ENCODE measurements at places on chromosomes 16 and 17.

GRCh38 chr17:70171159-70171558, 1.8 kb downstream of the KCNJ2 start:
- DNase-seq = no peak

DNA sequence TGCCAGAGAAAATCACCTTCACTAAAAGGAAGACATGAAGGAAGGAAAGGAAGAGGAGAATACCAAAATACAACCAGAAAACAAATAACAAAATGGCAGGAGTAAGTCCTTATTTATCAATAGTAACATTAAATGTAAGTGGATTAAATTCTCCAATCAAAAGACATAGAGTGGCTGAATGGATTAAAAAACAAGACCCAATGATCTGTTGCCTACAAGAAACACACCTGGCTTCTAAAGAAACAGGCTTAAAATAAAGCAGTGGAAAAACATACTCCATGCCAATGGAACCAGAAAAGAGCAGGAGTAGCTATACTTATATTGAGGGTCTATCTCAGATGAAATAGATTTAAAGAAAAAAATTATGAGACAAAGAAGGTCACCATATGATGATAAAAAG, 86.4 kb upstream of the METRNL start:
- no peak for DNase-seq

GRCh38 chr17:1737531-1738291, 5.0 kb upstream of the SERPINF2 start:
- no peak for DNase-seq

GRCh38 chr17:40800381-40800780, 622 bp upstream of the KRT28 start:
- no peak for DNase-seq

GRCh38 chr17:14793237-14793636, 471.9 kb downstream of the PMP22 start:
- no peak for DNase-seq

- no peak for DNase-seq
These were observed 33.7 kb upstream of the MFSD6L start for GRCh38 chr17:8832711-8833352.

DNA sequence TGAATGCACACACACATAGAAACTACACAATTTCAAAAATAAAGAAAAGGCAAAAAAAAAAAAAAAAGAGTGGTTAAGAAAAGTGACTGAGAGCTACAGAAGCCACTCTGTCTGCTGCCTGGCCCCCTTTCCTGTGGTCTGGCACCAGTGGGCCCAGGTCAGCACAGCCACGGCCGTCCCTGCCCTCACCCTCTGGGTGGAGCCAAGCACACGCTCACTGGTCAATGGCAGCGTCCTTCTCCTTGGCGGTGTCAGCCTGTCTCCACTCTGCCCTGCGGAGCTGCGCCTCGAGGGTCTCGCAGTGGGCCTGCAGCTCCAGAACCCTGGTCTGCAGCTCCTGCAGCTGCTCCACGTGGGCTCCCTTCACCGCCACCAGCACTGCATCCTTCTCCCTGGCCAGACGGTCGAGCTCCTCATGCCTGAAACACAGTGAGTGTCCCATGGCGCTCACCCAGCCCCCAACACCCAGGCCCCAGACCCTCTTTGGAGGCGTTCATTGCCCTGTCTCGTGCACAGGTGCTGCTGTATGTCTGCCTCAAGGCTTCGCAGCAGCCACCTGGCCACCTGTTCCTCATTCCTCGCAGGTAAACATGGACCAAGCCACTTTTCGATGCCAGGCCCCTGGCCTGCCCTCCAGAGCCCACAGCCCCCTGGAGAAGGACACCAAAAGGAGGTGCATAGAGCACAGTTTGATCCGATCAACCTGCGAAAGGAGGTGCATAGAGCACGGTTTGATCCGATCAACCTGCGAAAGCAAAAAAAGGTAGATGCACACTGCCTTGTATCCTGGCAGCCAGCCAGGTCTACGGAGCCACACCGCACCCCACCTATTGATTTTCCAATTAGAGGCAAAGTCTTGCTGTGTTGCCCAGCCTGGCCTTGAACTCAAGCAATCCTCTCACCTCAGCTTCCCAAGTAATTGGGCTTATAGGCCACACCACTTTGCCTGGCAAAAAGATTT, 24.4 kb downstream of the CCDC57 start:
- DNase-seq = no peak

GRCh38 chr17:16214190-16215001, 938 bp downstream of the NCOR1 start:
- DNase-seq = no peak

DNA sequence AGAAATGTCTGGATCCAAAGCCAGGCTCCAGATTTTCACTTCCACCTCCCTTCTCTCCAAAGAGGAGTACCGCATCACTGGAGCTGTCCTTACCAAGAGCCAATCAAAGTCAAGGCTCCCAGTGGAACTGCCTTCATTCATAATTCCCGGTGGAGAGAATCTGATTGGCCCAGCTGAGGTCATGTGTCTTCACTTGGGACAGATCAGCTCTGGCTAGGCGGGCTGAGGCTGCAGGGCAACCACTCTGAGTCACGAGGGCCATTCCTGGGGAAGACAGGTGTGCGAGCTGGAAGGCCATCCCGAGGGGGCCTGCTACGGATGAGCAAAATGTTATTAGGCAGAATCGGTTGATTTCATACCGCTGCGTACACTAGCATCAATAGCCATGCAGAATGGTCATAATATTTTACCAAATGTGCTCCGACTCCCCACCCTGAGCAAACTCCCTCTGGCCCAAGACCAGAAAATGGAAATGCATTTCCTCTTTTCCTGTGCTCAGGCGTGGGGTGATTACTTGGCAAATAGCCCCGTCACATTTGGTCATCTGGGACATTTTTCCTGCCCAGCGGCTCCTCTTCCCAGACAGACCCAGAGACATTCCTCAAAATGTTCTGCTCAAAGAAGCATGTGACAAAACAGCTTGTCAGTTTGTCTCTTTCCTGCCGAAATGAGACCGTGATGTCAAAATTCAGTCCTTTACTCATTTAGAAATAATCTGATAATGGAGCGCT, 111.1 kb downstream of the AIPL1 start:
- no peak for DNase-seq

- DNase-seq = no peak
These were observed 269.1 kb downstream of the FTO start for GRCh38 chr16:53973021-53973420.

DNA sequence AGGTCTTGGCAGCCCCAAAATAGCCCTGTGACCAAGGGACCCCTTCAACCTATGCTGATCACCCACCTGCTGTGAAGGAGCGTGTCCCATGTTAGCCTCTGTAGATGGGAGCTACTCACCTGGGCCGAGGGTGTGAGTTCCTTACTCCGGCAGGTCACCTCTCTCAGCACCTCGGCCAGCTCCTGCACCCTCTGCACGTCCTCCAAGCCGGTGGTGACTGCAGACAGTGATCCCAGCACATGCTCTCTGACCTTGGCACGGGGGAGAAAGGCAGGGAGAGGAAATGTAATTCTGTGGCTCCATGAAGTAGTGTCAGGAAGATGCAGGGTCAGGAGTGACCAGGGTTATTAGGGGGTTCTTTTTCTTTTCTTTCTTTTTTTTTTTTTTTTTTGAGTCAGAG, 67.7 kb upstream of the BCO1 start:
- DNase-seq = no peak

- peak; percentile 100 for DNase-seq
These were observed at the start of gene CAVIN1 for GRCh38 chr17:42422958-42423712. CAVIN1 (minus strand) TSS chr17:42423256; CDS start chr17:42423097, 159 bp downstream.

DNA sequence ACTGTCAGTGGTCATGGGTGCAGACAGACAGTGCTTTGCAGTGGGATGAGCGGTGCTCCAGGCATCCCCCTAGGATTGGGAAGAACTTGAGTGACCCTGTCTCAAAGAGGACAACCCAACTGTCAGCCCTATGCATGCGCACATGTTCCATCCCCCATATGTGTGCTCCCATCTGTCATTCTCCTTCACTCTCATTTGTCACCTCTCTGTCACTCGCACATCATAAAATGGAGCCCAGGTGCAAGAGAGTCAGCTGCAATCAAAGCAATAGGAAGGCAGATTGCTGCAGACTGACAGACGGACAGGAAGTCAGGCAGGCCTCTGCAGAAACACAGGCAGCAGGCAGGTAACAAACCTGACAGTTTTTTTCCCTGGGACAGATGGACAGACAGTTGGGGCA, 101.8 kb upstream of the CCL1 start:
- DNase-seq = no peak

DNA sequence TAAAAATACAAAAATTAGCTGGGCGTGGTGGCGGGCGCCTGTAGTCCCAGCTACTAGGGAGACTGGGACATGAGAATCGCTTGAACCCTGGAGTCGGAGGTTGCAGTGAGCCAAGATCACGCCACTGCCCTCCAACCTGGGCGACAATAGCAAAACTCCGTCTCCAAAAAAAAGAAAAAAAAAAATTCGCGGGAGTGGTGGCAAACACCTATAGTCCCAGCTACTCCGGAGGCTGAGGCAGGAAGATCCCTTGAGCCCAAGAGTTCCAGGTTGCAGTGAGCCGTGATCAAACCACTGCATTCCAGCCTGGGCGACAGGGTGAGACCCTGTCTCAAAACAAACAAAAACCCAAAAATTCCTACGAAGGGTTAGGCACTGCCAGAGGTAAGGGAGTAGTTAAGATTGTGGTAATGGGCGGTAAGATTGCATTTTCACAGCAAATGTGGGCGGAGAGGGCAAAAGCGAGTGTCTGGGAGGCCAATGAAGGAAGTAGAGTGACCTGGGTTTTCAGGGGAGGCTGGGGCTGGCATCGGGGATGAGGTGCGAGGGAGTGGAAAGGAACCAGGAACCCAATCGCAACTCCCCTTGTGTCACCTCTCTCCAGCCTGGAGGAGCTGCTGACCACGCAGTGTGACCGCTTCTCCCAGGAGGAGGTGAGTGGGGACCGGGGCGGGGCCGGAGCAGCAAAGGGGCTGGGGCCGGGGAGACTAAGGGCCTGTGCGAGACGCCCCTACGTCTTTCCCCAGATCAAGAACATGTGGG, 2.6 kb downstream of the MYL11 start:
- DNase-seq = peak; percentile 95

- DNase-seq = no peak
These were observed 6.4 kb upstream of the DCAF7 start for GRCh38 chr17:63543822-63544420.

GRCh38 chr17:57085448-57086068, 512 bp downstream of the AKAP1 start:
- DNase-seq = peak; percentile 81

GRCh38 chr17:7314719-7315569, at the start of gene GPS2:
GPS2 (minus strand) TSS chr17:7315360; CDS start chr17:7315052, 308 bp downstream.
- DNase-seq = peak; percentile 93

- DNase-seq = no peak
These were observed 6.7 kb upstream of the ALDH3A2 start for GRCh38 chr17:19641687-19642372.

DNA sequence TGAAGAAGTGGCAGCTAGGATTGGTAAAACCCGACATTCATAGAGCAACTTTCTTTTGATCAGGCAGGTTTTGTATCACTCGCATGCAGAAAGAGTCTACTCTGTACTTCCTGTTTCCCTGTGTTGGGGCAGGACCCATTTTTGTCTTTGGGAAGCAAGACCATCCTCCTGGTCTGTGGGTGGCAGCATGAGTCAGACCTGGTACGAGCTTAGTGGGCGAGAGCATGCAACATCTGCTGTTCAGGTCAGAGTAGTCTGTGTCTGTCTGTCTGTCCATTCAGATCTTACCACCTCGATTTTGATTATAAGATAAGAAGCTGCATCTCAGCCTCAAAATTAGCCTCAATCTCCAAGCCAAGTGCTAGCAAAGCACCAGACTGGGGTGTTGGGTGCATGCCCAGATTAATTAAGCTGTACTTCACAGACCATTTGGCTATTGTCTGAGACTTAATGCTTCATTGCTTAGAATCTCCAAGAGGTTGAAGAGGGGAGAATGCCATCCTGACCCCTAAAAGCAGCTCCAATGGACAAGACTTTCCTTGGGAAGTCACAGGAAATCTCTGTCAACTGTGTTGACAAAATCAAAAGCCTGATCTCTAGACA, 110.9 kb downstream of the XYLT1 start:
- DNase-seq = no peak

- peak; percentile 72 for DNase-seq
These were observed 60.1 kb downstream of the TK2 start for GRCh38 chr16:66489818-66490217.

DNA sequence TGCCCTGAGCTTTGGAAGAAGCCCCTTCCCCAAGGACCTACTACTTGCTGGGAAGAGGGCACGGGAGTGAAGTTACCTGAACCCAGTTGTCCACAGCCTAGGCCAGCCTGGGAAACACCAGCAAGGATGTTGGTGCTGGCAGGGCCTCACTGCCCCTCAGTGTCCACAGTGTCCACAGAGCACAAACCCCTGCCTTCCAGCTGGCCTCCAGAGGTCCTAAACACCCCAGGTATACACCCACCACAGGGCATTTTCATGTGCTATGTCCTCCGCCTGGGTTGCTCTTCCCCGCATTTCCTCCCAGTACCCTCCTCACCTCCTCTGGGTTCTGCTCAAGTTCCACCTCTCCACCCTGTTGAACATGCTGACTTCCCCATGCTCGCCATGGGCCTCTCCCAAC, 4.2 kb upstream of the PEMT start:
- no peak for DNase-seq

GRCh38 chr16:65989861-65990604, 376.5 kb upstream of the CDH5 start:
- DNase-seq = no peak

- DNase-seq = no peak
These were observed 28.3 kb downstream of the STH start for GRCh38 chr17:46027048-46027975.

- DNase-seq = no peak
These were observed 68.8 kb downstream of the CMIP start for GRCh38 chr16:81513204-81514040.

DNA sequence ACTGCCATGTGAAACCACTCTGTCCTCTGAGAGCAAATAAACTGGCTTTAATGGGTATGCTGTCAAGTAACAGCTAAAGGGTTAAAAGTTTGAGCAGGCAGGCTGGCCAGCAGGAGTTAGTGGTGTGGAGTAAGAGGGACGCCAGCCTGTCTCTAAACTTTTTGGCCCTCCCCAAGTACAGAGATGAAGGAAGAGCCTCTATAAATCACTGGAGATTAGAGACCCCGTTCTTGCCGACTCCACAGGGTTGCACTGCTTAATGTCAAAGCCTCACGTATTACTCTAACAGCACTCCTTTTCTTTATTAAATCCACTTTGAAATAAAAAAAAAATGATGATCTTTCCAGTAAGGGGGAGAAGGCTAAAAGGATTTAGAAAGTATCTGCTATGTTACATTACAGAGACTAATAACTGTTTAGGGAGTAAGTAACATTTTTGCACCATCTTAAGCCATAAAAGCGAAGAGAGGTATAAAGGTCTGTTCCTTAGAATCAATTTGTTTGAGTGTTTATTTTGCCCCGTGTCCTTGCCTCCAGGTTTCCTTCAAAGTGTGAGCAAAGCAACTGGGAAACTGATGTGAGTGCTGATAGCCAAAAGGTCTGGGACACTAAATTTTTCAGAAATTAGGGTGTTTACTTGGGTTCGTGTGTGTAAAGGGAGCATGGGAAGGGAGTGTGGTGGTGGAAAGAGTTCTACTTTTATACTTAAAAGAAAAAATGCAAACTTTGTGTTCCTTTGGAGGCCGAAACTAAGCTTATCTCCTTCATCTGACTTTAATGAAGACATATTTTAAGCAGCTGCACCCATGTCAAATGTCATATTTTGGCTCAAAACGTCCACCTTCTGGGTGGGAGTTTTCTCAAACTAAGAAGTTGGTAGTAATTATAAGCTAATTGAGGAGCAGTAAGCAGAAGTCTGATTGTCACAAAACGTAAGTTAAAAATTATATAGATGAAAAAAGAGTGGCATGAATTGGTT, 109.9 kb upstream of the TBX2 start:
- no peak for DNase-seq

- no peak for DNase-seq
These were observed 436.5 kb downstream of the HAPSTR1 start for GRCh38 chr16:9527976-9528375.

- DNase-seq = no peak
These were observed 428.0 kb downstream of the CA10 start for GRCh38 chr17:51730303-51731050.
